T-cell (primary cell): ENCODE measurements at places on chromosomes 11 and 22.

- DNase-seq = no peak
These were observed 186.1 kb upstream of the E2F8 start for GRCh38 chr11:19426756-19427403.

DNA sequence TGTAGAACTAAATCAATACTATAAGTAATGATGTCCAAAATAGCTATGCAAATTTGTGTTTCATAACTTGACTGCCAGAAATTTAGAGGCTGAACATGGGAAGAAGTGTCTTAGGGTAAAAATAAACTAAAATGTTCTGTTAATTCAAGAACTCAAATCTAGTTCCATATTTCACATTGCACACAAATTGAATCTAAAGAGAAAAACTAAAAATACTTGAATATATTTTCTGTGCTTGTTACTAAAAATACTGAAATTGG, 43.5 kb downstream of the FANCF start:
- DNase-seq = no peak

DNA sequence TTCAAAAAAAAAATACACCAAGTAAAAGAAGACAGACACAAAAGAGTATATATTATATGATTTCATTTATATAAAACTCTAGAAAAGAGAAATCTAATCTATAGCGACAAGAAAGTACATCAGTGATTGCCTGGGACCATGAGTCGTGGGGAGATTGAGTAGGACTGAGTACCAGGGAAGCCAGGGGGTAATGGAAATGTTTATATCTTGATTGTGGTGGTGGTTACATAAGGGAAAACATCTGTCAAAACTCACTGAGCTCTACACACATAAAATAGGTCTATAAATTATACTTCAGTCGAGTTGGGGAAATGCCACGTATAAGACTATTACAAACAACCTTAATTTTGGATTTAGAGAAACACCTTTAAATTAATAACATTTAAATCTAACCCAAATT, 117.4 kb downstream of the TRIM29 start:
- DNase-seq = no peak

- peak; percentile 10 for DNase-seq
These were observed 605 bp upstream of the FDX1 start for GRCh38 chr11:110428956-110429730.

GRCh38 chr11:71153005-71153390, 99.4 kb downstream of the SHANK2 start:
- no peak for DNase-seq

DNA sequence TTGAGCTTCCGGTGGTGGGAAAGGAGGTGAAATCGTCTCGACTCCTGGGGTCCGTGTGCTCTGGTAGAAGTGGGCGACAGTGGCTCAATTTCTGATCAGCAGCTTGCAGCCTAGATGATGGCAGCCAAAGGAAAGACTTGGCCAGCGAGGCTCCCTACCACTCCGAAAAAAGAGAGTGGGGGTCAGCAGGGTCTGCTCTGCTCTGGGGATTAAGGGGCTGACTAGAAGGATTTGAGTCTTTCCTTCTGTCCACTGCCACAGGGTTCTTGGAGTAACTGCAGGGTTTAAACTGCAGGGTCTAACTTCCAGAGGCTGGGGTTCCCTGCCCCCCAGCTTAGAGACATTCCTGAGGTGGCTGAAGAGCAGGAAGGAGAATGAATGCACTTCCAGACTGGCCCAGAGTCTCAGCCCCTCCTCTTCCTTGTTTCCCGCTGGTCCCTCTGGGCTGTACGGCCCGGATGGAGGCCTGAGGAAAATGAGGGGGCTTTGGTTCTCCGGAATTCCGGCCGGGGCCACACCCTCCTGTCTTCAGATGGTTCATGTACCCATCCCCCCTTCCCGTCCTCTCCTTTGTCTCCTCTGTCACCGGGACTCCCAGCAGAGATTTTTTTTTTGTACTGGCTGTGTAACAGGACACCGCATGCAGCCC, 907 bp downstream of the SERPINH1 start:
- no peak for DNase-seq

DNA sequence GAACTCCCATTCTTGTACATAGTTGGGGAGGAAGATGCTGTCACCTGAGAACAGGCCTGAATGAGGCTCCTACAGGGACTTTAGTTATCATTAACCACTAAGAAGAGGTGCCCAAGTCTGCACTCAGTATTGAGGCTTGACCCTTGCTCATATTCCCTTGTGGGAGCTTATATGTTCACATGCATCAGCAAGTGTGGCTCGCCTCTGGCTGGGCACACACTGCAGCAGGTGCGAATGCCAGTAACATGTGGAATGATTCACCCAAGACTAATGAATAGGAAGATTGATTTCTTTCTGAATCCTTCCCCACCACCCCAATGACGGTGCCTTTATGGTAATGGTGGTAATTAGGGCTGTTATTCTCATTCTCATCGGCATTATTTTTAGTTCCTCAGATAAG, 127.3 kb downstream of the FEZ1 start:
- no peak for DNase-seq

DNA sequence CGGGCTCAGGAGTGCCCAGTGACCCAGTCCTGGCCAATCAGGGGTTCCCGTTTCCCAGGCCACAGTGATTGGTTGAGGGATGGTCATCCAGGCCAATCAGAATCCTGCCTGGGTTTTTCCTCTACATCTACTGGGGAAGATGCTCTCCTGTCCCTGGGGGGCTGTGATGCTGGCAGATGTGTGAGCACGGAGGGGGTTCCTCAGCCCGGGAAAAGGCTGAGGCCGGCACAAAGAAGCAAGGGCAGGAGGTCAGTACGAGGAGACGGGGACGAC, 171.2 kb downstream of the CTTN start:
- DNase-seq = no peak

DNA sequence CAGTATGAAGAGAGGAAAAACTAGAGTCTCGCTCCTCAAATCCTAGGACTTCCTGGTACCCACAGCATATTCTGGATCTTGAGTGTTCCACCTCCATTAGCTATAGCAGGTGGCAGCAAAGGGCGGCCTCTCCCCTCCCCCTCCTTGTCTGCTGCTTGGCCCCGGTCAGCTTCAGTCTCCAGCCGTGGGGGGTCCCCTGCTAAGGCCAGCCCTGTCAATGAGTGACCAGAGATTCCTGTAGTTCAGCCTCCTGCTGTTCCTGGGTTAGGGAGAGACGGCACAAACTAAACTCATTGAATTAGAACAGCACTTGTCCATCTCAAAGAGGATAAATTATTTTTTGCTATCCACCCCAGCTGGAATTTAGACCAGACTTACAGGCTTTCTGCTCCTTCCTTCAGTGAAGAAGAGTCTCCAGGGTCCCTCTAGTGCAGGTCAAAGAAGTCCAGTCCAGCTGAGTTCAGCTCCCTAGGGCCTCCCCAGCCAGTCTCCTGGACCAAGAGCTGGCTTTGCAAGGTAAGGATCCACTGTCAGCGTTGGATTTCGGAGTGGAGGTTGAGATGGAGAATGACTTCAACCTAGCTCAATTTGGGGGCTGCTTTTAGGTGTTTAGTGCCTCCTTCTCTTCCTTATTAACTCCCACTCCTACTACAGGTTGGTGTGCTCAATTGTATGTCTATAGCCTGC, 1.1 kb upstream of the PHLDB1 start:
- DNase-seq = no peak

DNA sequence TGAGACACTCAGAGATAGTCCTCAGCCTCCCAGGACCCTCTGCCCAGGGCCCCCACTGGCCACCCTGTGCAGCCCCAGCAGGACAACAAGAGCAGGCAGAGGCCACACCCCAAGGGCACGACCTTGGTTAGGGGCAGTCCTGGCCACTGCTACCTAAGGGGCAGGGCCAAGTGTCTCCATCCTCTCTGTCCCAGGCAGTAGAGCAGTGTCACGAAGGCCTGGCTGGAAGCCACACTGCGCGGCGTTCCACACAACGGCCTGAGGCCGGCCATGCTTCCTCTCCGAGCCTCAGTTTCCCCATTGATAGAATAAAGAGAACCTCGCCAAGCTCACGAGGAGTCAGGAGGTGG, 1074.3 kb downstream of the BRD1 start:
- DNase-seq = no peak

DNA sequence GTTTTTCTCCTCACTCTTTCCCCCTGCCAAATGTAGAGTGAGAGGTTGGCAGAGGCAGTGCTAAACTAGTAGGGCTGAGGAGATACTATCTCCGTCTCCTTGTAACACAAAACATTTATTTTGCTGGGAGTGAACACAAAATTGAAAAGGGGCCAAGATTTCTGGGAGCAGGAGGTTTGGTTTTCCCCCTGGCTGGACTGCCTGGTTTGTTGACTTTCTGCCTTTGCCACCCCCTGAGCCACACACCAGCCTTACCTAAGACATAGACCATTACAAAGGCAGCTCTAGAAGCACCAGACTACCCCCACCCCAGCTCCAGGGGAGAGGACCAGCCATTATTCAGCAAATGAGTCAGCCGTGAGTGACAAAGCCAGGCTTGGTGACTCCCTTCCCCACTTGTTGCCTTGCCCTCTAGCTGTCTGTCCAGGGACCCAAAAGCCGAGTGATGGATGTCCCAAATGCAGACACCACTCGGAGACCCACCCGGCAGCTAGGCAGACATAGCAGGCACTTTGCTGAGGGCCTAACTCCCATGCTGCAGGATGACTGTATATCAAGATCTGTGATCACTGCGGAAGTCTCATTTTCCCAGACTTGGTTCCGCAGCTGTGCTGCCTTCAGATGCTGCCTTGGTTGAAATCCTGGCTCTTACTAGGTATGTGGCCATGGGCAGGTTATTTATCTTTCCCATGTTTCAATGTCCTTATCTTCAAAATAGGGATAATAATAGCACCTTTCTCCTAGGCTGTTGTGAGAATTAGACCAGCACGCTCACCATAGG, 17.7 kb upstream of the CDON start:
- no peak for DNase-seq

DNA sequence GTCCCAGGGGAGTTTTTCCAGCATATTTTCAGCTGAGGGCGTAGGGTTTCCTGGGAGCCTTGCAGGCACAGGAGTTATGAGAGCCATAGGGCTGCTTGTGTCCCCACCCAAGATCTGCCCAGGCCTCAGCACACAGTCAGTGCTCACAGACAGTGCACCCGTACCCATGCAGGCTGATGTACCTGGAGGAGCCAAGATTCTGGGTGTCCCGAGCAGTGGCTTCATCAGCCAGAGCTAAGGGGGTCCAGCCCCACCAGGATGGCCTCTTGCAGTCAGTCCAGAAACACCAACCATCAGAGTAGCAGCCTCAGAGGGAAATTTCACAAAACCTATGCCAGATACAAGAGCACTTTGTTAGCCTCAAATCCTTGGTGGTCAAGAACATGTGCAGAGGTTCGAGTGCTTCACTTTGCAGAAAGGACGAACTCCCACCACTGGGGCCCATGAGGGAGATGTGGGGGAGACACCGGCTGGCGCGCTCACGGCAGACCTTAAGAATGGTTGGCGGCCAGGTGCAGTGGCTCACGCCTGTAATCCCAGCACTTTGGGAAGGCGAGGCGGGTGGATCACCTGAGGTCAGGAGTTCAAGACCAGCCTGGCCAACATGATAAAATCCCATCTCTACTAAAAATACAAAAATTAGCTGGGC, 43.8 kb upstream of the RTL6 start:
- DNase-seq = no peak

GRCh38 chr11:126385991-126386728, 30.7 kb downstream of the ST3GAL4 start:
- no peak for DNase-seq

DNA sequence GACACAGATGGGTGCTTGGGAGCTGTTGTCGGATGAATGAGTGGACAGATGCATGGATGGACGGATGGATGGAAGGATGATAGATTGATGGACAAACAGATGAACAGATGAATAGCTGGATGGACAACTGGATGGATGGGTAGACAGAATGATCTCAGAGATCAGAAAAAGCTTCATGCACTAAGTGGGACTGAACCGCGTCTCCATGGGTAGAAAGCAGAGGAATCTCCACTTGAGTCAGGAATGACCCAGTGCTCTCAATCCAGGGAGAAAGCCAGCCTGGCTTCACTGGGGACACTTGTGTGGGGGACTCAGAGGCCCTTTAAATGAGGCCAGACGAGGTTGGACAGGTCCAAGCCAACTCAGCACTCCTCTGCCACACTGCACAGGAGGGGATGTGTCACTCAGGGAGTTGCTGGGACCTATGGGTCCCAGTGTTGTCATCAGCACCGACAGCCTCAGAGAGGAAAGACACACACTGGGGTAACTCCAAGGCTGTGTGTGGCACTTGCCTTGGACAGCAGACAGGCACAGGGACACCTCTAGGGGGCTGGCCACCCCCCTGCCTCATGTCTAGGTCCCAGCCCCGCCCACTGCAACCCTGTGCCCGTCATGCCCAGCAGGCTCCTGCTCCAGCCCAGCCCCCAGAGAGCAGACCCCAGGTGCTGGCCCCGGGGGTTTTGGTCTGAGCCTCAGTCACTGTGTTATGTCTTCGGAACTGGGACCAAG, 5.6 kb downstream of the IGLL5 start:
- DNase-seq = no peak

GRCh38 chr11:64750361-64751054, 6.6 kb upstream of the RASGRP2 start:
- no peak for DNase-seq

DNA sequence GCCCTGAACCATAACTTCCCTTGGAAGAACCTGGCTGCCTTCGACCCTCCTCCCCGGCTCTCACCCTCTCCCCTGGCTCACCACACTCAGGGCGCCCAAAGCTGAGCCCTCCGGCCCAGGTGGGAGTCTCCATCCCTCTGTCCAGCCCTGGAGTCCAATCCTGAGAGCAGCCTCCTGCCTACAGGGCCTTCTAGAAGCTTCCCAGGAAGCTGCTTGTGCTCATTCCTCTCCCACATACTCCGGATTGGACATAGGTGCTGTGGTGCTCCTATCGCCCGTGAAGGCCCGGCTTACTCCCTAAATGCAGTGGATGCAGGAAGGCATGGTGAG, 1332.0 kb downstream of the BRD1 start:
- no peak for DNase-seq

DNA sequence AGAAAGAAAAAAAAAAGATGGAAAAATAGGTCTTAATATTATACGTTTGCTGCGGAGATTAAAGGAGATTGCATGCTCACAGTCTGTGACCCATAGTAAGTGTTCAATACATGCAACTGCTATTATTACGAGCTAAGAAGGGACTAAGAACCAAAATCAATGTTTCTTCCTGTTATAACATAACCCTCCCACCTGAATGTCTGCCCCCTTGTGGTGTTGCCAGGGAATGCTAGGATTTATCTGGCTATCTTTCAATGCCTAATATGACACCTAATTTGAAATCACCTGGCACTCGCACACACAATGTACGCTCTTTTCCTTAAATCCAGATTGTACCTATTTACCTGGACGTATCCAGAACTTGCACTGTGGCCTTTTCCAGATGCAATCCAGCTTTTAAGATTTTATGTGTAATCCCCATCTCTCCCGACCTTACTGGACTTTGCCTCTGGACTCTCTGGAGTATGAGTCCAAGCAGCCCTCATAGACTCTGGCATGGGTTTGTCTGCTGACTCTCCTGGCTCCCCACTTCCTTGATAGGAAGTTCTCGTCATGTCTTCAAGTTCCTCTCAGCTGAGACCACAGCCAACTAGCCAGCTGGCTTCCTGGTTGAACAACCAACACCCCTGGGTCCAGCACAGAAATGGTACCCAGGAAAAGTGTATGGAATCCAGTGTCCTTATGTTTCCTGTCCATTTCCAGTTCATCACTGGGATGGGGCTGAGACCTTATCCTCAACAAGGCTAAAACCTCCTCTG, 151.5 kb downstream of the CCDC34 start:
- DNase-seq = no peak

GRCh38 chr22:49991907-49992533, 20.5 kb downstream of the IL17REL start:
- DNase-seq = no peak

- no peak for DNase-seq
These were observed 16.9 kb downstream of the TUB start for GRCh38 chr11:8097926-8098325.
